ENCODE measurements at places on chromosomes 5 and 9.

- no peak for DNase-seq
These were observed 3.5 kb downstream of the DBN1 start for GRCh38 chr5:177469750-177470525.

DNA sequence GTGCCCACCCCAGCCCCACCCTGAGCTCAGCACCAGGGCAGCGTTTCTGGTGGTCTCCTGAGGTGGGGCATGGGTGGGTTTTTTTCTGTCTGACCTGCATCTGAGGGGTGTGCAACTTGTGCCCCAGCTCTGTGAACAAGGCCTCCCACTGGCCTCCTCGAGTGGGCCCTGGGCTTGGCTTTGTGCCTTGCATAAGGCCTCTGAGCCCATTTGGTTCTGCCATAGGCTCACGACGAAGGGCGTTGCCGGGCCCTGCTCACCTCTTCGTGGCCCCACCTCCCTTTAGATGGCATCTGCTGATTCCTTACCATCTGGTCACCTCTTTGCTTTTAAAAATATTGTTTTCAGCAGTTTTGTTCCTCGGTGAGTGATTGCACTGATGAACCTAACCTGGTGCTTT, 127.1 kb upstream of the COL5A1 start:
- no peak for DNase-seq

GRCh38 chr5:132437604-132438266, 52.8 kb downstream of the IRF1 start:
- peak; percentile 90 for DNase-seq

DNA sequence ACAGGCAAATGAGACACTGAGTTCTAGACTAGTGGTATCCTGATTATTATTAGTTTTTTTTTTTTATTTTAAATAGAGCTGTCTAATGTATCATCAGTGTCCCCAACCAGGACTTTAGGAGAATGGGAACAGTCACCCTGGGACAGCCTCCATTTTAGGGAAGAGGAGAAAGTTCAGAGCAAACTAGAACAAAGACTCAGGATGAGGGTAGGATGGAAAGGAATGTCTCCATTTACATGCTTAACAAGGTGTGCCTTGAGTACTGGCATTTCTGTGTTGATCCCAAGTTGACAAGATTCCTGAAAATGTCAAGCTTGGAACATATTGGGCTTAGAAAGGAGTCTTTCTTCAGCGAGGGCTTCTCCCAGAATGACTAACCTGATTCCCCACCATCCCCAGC, 223.5 kb downstream of the ARRDC3 start:
- DNase-seq, result no peak

DNA sequence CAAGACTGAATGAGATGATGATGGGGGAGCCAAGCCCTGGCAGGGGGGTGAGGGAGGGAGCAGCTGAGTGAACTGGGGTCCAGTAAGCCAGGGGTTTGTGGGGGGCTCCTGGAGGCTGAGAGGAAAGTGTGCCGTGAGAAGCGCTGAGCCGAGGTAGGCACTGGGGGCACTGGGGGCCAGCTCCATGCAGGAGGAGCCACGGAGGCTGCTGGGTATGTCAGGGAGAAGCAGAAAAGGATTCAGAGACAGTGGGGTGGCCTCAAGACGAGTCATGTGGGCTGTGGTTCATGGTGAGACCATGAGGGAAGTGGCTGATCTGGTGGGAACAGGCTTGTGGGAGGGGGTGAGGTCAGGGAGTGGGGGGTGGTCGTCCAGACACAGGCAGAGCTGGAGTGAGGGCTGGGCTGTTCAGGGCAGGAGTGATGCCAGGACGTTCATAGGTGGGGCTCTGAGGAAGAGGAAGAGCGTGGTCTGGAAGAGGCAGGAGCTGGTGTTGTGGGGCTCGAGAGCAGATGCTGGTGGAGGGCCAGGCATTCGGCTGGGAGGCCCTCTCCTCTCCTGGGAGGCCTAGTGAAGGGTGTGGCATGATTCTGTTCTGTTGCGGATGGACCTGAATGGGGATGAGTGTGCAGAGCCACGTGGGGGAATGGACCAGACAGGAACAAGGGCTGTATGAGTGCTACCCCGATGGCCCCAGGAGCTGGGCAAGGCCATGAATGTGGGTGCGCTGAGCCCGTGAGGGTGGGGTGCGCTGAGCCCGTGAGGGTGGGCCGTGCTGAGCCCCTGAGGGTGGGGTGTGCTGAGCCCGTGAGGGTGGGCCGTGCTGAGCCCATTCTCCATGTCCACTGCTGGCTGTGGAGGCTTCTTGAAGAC, 92.7 kb upstream of the CACNA1B start:
- DNase-seq, result peak; percentile 20

GRCh38 chr9:83247732-83248131, 184.8 kb upstream of the RASEF start:
- no peak for DNase-seq

DNA sequence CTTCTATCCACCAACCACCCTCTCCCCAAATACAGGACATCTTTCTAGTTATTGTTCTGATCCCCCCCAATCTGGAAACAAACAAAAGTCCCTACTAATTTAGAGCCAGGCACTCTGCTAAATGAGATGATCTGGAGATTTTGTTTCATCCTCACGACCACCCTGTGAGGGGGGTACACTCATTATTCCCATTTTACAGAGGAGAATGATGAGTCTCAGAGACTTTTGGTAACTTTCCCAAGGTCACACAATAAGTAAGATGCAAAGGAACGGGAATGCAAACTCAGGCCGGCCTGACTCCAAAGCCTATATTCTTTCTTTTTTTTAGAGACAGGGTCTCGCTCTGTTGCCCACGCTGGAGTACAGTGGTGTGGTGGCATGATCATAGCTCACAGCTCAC, 9.4 kb downstream of the PDGFRB start:
- DNase-seq, result no peak

GRCh38 chr5:129356846-129357245, 103.3 kb upstream of the ADAMTS19 start:
- DNase-seq, result no peak

DNA sequence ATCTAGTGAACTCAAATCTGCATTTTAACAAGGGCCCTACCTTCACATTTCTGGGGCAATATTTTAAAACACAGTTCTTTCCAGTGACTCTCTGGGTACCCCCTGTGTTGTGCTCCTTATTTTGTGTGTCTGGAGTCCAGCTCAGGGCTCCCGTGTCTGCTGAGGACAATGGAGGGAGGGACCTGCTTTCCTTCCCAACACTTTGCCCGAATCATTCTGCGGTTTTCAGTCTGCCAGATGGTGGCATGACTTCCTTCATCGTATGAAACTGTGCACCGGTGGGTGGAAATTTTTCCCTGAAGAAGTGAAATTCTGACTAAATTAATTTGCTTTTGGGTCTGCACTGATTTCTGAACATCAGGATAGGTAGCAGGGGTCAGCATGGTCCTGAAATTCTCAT, 153.6 kb upstream of the CD180 start:
- peak; percentile 56 for DNase-seq
